ENCODE measurements at places on chromosomes 5 and 9.

DNA sequence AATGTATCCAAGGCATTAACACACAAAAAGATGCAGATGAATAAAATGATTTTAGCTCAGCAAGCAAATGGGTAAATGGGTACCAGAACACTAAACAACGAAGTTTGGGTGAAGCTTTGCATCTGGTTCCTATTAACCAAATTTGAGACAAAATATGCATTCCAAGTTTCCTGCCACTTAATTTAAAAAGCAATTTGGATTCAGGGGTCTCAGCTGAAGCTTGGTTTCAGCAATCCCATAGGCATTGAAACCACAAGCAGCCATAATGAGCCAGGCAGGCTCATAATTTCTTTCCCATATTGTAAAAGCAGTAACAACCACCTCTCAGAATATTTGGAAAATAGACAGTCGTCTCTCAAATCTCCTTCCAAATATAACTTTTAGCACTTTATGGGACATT is 138.9 kb downstream of the NXNL2 start:
- DNase-seq = no peak

DNA sequence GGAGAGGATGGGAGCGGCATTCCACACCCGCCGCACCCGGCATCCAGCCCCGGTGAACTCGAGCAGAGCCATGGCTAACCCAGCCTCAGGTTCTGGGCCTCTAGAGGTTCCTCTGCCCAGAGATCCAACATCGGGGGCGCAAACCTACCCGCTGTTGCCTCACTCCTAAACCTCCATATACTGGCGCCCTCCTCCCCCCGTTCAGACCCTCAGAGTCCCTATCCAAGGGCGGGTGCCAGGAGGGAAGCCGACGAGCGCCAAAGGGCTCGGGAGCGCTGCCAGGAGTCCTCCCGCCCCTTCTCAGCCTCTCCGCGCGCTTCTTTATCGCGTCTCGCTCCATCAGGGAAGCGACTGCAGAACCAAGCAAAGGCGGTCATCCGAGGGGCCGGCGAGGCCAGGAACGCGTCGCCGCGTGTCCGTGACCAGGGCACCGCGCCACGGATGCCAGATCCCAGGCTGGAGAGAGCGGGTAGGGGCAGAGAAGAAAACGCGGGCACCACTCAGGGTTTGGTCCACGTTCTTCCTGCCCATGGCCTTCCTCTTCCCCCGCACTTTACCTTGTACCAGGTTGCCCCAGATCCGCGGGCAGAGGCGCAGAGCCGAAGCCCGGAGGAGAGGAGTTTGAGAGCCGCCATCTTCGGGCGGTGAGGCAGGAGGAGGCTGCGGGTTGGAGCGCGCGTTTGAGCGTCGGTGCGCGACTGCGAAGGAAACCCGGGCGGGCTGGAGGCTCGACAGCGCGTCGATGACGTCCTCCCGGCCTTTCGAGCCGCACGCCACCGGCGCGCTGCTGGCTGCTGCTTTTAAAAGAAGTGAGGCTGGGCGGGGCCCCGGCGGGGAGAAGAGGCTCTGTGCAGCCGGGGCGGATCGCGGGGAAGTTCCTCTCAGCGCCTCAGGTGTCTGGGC is at the start of gene OXCT1:
Gene OXCT1 (minus strand): TSS at position 702 of the 903 bp plus-strand sequence. CDS start 67 bp downstream, at position 635.
- peak; percentile 68 for DNase-seq

- DNase-seq = no peak
These were observed 391.0 kb downstream of the TMEM232 start for GRCh38 chr5:110335361-110336066.

GRCh38 chr9:121383715-121384114 is 13.7 kb upstream of the STOM start:
- DNase-seq = no peak

- DNase-seq = no peak
These were observed 7.7 kb downstream of the CLTB start for GRCh38 chr5:176408590-176408989.

- no peak for DNase-seq
These were observed 99.2 kb downstream of the PRKACG start for GRCh38 chr9:68914751-68915150.

DNA sequence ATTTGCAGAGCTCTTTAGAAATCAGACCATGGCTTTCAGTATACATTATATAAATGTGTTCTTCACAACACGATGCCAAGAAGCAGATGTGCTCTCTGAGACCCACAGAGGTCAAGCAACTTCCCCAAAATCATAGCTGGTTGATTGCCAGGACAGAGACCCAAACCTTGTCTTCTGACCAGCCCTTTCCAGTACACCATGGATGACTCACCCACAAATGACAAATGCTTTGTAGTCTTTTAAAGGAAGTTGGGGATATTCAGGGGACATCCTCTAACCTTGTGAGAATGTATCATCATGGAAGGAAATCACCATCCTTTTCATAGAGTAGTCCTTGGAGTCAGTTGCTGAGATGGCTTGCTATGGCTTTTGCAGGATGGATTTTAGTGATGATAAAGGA is 30.1 kb downstream of the ZNF462 start:
- no peak for DNase-seq

GRCh38 chr9:91736311-91736710 is 213.7 kb downstream of the ROR2 start:
- no peak for DNase-seq

DNA sequence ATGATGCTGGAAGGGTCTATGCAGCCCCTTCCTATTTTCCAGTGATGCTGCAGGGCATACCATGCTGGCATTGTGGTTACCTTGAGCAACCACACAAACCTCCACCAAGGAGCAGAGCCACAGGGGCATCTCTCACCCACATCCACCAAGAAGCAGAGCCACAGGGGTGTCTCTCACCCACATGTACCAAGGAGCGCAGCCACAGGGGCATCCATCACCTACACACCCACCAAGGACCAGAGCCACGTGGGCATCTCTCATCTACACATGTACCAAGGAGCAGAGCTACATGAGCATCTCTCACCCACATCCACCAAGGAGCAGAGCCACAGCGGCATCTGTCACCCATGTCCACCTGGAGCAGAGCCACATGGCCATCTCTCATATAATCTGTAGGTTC is 8.8 kb upstream of the GM2A start:
- DNase-seq = no peak

GRCh38 chr5:134153241-134153640 is 23.5 kb downstream of the SKP1 start:
- DNase-seq = no peak

- no peak for DNase-seq
These were observed 242.3 kb upstream of the PTGER4 start for GRCh38 chr5:40437452-40437861.

DNA sequence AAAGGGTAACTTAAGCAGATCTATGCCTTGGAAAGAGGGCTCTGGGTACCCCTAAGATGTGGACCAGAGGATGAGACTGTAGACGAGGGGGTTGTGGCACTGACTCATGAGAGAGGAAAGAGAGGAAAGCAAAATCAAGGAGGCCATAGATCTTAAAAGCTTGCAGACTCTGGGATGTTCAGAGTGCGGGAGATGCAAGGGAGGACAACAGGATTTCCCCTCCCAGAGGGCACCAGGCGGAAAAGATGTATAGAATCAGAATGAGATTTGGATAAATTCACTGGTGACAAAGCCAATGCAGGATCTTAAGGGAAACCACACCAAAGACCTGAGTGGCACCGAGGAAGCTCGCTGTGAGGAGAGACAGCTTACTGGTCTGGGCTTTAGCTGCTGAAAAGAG is 27.1 kb downstream of the HRH2 start:
- no peak for DNase-seq

DNA sequence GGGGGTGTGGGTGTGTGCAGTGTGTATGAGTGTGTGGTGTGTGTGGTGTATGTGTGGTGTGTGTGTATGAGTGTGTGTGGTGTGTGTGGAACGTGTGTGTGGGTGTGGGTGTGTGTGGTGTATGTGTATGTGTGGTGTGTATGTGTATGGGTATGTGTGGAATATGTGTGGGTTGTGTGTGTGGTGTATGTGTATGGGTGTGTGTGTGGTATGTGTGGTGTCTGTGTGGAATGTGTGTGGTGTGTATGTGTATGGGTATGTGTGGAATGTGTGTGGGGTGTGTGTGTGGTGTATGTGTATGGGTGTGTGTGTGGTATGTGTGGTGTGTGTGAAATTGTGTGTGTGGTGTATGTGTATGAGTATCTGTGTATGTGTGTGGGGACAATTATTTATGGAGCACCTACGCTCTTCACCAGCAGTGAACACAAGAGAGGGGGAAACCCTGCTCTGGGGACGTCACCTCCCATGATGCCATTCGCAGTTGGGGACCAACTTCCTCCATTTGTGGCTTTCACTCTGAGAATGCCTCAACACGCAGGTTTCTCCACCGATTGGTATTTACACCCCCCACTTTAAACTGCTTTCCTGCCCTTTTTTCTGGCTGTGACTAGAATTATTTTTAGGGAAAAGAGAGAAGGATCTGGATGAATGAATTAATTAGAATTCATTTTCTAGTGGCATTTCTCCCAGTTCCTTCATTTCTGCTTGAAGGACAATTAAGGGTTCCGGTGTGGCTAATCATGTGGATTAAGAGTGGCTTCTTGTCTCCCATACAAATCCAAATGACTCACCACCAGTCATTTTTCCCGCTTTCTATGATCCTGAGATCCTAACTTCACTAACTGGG is 238.1 kb downstream of the ROR2 start:
- DNase-seq = no peak

All from NCI-H460 (cell line).